ENCODE measurements at places on chromosomes 6 and 20.

- DNase-seq, result no peak
Measured at GRCh38 chr20:50810842-50811241, 16.0 kb downstream of the BCAS4 start.

- no peak for DNase-seq
Measured at GRCh38 chr6:17673543-17674254, 33.0 kb downstream of the NUP153 start.

- no peak for DNase-seq
Measured at GRCh38 chr20:20814685-20815084, 102.2 kb upstream of the RALGAPA2 start.

- no peak for DNase-seq
Measured at GRCh38 chr20:62367136-62367632, at the start of gene LAMA5. Gene LAMA5, minus strand, starts transcription at chr20:62367312. Its CDS starts 67 bp downstream, at chr20:62367245.

GRCh38 chr20:8587810-8588209, 455.7 kb downstream of the PLCB1 start:
- no peak for DNase-seq

DNA sequence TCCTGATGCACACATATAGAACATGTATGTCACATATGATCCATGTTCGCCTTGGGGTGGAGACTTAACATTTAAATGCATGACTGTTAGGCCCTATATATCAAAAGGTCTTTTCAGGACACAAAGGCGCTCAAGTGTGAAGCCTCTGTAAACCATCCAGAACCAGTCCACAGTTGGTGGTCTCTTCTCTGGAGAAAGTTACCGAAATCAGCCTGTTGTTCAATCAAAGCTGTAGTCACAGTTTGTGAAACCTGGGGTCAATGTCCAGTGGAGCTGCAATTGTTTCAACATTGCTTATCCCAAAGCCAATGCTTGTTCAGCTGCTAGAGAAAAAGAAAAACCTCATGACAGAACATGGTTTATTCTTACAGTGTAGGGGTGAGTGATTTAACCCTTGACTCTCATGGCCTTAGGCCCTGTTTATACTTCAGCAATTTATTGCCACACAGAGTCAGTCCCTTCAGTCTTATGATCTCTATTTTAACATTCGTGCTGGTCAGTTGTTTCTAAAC, 193.6 kb upstream of the CST7 start:
- DNase-seq, result no peak

DNA sequence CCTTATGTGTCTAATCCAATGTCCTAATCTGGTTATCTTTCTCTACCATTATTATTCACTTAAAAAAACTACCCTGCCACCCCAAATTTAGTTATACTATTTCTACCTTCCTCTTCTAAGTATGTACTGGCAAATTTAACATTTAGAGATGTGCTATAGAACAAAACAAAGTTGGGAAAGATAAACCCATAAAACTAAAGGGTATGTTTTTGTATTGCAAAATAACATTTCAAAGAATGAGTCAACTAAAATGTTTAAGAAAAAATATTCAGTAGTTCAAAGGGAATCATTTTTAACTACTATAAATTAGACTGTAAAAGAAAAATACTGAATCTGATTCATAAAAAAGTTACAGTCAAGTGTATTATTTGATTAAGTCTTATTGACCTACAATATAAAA, 103.0 kb downstream of the LMBRD1 start:
- no peak for DNase-seq

DNA sequence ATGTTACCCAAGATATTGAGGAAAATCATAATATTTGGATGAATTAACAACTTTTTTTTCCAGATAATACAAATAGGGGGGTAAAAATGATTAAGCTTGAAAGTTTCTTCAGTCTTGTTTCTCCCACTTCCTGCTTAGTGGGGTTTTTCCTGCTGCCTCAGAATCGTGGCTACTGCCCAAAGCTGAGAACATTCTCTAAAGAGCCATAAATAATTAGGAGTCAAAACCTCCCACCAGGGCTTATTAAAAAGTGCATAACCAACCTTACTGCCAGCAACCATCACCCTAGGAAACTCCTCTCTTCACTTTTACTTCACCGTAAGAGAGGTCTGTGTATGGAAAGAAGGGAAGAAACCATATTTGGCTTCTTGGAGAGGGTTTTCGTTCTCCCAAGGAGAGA, 9.0 kb upstream of the LCA5 start:
- no peak for DNase-seq

- DNase-seq, result no peak
Measured at GRCh38 chr20:46010491-46011391, 2.0 kb downstream of the MMP9 start.

GRCh38 chr6:16854986-16855385, 93.7 kb upstream of the ATXN1 start:
- DNase-seq, result no peak

GRCh38 chr6:39452306-39453145, 130.0 kb upstream of the KCNK16 start:
- no peak for DNase-seq

DNA sequence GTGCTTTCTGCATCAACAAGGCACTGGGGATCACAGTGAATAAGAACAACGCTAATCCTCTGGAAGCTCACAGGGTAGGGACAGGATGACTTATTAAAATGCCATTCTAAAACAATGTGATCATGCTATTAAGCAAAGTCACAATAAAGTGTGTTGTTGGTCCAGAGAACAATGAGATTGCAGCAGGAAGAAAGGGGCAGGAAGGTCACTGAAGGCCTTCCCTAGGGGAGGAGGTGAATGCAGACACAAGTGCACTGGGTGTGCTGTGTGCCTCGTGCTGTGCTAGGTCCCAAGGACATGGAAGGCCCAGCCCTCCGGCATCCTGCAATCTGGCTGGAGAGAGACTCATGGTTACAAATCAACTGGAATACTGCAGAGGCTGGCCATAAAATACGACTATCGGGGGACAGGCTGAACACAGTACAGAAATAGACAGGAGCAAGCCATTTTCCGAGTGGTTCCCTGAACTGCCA, 55.7 kb downstream of the LYRM4 start:
- DNase-seq, result no peak

GRCh38 chr6:119493980-119494379, 144.4 kb upstream of the MAN1A1 start:
- DNase-seq, result no peak

DNA sequence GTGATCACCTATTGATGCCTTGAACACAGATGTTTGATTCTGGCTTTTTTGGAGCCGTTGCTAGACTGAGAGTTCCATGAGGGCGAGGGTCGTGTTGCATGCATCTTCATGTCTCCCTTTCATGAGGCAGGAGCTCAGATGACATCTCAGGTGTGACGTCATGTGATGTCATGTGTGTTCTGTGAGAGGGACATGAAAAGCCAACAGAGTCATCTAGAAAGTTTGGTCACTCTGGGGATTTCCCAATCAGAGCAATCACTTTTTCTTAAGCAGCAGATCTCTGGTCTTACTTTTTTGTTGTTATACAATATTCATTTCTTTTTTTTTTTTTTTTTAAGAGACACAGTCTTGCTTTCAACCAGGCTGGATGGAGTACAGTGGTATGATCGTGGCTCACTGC, 411.8 kb downstream of the PREX1 start:
- DNase-seq, result no peak

DNA sequence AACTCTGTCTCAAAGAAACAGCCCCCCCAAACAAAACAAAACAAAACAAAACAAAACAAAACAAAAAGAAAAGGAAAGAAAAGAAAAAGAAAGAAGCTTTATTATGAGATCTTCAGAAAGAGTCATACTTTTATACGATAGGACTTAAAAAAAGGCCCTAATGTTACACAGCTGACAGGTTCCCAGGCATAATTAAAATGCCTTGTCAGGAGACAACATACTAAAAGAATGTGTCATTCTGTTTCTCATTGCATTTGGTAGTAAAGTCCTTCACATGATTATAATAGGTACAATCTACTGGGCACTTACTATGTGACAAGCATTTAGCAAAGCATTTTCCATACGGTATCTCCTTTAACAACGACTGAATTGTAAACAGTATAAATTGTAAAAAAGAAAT, 36.4 kb upstream of the RPN2 start:
- no peak for DNase-seq

DNA sequence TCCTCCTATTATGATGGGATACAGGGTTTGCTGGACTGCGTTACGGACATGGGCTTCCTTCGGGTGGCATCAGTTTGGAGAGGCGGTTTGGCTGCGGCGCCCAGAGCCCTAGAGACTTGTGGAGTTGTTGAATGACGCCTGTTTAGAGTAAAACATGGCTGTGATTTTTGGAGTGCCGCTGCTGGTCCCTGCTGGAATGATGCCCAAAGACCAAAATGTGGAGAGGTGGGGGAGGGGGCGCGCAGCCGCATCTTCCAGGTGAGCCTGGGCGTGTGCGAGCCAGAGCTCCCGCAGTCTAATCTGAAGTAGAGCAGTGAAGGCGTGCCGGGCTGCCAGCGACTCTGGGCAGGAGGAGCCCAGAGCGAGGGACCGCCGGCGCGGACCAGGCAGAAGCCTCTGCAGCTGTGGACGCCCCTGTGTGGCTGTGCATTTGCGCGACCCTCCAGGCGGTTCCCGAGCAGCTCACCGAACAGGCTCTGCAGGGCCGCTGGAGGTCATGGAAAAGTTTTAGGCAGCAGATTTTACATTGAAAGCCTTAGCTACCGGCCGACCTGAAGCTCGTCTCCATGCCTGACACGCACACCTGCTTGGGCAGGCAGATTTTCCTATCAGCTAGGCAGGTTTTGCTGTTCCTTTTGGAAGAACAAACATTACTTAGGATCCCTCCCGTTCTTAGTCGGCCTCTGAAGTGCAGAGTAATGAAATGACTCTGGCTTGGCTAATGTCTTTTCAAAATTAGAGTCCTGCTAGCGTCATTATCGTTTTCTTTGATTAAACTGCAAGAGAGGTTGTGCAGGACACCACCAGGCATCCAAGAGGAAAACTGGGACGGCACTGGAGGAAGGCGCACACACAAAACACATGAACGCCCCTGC, 298.2 kb downstream of the PHACTR1 start:
- no peak for DNase-seq

DNA sequence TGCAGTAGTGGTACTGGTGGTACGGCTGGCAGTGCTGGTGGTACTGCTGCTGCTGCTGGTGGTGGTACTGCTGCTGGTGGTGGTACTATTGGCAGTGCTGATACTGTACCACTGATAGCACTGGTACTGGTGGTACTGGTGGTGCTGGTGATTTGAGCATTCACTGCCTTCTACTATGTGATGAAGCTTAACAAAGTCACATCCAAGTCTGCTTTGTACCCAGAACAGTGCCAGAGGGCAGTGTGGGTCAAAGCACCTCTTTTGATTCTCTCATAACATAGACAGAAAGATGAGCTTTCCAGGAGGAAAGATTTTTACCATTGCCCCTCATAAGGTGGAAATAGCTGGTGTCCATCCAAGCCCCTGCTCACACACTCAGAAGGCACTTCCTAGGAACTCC, 48.7 kb downstream of the ANKRD6 start:
- DNase-seq, result no peak

DNA sequence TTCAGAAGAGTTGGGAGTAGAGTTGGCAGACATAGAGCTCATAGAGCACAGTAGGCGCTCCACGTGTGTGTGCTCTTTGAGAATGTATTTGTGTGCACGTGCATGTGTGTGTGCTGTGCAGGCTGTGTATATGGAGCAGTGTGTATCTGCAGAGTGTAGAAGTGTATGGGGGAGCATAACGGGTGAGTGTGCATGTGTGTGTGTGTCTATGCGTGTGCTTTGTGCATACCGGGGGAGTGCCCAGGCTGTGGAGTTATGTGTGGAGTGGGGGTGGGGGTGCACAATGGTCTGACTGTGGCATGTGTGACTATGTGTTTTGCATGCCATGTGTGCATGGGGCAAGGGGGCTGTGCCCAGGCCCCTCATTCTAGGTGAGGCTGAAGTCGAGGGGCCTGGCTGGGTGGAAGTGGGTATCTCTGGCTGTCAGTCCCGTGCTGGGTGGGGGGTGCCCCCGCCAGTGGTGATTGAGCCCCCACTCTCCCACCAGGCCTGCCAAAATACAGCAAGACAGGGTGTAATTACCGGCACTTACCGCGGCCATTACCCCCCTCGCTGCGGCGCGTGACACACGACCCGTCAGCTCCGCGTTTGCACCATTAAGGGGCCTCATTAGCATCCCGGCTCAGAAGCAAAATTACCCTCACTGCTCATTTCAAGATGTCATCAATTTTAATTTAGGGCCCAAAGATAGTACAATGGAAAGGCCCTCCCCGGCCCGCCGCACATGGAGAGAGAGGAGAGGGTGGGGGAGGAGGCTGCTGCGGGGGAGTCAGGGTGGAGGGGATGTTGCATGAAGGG, 39.1 kb downstream of the MDFI start:
- DNase-seq, result no peak

- no peak for DNase-seq
Measured at GRCh38 chr6:51489133-51489532, 598.3 kb downstream of the PKHD1 start.

GRCh38 chr6:71134929-71135642, 153.5 kb upstream of the OGFRL1 start:
- DNase-seq, result no peak

- DNase-seq, result no peak
Measured at GRCh38 chr20:53875452-53875851, 194.9 kb downstream of the BCAS1 start.

DNA sequence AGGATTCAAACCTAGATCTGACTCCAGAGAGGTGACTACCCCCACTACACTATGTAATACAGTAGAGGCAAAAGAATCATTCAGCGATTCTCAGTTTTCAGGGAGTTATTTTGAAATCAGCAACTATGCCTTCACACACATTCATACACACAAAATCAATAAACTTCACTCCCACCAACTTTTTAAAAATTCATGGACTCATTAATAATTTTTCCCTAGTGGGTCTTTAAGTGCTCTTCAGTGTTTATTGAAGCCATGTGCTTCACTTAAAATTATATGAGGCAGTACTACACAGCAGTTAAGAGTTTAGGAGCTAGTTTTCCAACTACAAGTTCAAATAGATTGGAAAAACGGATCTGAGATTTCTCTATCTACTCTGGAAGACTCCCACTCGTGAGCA, 452.7 kb upstream of the ADGRB3 start:
- no peak for DNase-seq

GRCh38 chr6:29845405-29846006, 17.9 kb downstream of the HLA-G start:
- no peak for DNase-seq

GRCh38 chr6:168413018-168413720, 27.8 kb upstream of the SMOC2 start:
- no peak for DNase-seq

GRCh38 chr20:43392561-43392960, 65.1 kb upstream of the SRSF6 start:
- no peak for DNase-seq

- peak; percentile 51 for DNase-seq
Measured at GRCh38 chr6:3455147-3455568, 1.7 kb downstream of the SLC22A23 start.

GRCh38 chr20:37907330-37907676, 4.4 kb downstream of the VSTM2L start:
- no peak for DNase-seq
